Stimulated activated naive CD4-positive, alpha-beta T cell treated with Interleukin-2 at 50 U/mL for 16 hours (primary cell): ENCODE measurements at places on chromosomes 2 and 18.

- DNase-seq, result no peak
These were observed 111.0 kb upstream of the MAP3K20 start for GRCh38 chr2:172964511-172965139.

- no peak for DNase-seq
These were observed 672.3 kb upstream of the REG3G start for GRCh38 chr2:78353168-78353567.

- no peak for DNase-seq
These were observed 310.8 kb downstream of the ERBB4 start for GRCh38 chr2:212227755-212228154.

GRCh38 chr2:99834426-99834825 is 308.0 kb downstream of the AFF3 start:
- no peak for DNase-seq

DNA sequence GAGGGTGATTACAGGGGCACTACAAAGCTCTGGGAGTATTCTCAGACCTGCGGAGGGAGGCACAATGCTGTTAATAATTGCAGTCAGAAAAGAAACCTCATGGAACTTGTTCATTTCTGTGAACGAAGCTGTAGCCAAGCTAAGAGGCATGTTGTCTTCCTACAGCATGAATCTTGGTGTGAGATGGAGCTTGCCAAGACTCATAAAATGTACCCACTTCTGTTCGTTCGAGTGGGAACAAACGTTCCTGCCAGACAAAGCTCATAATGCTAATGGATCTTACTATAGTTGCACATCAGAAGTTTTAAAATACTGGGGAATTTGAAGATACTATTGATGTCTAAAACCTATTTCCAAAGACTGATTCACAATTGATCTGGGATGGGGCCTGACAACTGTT is 489.1 kb downstream of the ZEB2 start:
- DNase-seq, result no peak
